Small intestine (tissue), 16 donors: ENCODE measurements at places on chromosomes 2 and 18. TPM values are rescaled to one million over a fixed set of nuclear protein-coding genes. Genes with fewer than 3 reads are reported as not detected.

The TP53I3 gene
- 32.2 TPM for polyA plus RNA-seq

- peak overlapping the region; percentile 81 for H3K27ac ChIP-seq
- no peak for DNase-seq
- no peaks in the 10 kb centered on the region for H3K36me3 ChIP-seq
- H3K4me3 ChIP-seq = peak overlapping the region; percentile 94
- peaks cover 2% of the 10 kb centered on the region for H3K27me3 ChIP-seq
- H3K4me1 ChIP-seq = peaks cover 16% of the 10 kb centered on the region
Observed at GRCh38 chr2:73385123-73385503, 523 bp upstream of the ALMS1 start.

The TMEM247 gene
- not detected for polyA plus RNA-seq

The HOXD13 gene
- not detected for polyA plus RNA-seq

GRCh38 chr2:68926796-68927195 is 25.9 kb downstream of the GKN2 start:
- H3K36me3 ChIP-seq = no peaks in the 10 kb centered on the region
- no peak overlapping the region for H3K27ac ChIP-seq
- no peaks in the 10 kb centered on the region for H3K27me3 ChIP-seq
- no peaks in the 10 kb centered on the region for H3K4me1 ChIP-seq
- no peak overlapping the region for H3K4me3 ChIP-seq
